ENCODE measurements at places on chromosomes 13 and 19. TPM values are rescaled to one million over a fixed set of nuclear protein-coding genes. Genes with fewer than 3 reads are reported as not detected.

The MISP3 gene
- total RNA-seq, result 0.65 TPM

The VPS36 gene
- total RNA-seq, result 42.0 TPM

The CEACAM8 gene
- not detected for total RNA-seq

The GPR4 gene
- total RNA-seq, result not detected

The SLC8A2 gene
- not detected for total RNA-seq

The KIR2DL1 gene
- not detected for total RNA-seq
